Fibroblast of skin of right quadriceps (primary cell): ENCODE measurements at places on chromosomes 6 and 20.

- DNase-seq, result peak; percentile 18
These were observed 72.2 kb upstream of the NAA20 start for GRCh38 chr20:19944772-19945459.

DNA sequence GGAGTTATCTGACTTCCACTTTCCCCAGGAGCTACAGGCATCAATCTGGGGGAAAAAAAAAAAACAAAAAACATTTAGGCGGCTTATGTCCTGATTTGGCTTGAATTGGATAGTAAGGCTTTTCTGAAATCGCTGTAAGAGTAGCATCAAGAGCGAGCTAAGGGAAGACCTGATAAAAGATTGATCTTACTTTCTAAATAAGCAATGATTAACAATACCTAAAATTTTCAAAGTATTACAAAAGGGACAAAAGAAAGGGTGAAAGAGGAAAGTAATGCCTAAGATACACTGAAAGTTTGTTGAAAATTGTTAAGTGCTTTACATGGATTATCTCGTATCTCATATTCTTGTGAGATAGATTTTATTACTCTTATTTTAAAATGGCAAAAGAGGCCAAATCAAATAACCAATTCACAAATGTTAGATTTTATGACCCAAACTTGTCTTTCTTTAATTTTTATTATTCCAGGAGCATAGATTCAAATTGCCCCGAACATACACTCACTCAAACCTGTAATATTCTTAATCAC, 106.4 kb upstream of the PRSS16 start:
- no peak for DNase-seq

- no peak for DNase-seq
These were observed 62.3 kb downstream of the TRMT11 start for GRCh38 chr6:126048635-126049034.

DNA sequence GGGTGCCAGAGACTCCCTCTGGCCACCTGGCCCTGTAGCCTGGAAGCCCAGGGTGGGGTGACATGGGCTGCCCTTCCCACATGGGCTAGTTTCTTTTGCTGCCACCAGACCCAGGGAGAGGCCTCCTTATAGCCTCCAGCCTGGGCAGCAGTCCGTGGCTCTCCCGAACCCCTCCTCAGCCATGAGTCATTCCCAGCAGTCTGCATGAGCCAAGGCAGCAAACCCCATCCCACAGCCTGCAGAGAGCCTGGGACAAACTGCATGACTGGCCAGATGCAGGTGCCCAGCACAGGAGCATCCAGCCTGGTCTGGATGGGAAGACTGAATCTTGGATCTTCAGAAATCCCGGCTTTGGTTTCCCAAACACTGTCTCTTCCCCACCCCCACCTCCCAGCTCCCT, 75.7 kb downstream of the MRPL14 start:
- DNase-seq, result peak; percentile 78

DNA sequence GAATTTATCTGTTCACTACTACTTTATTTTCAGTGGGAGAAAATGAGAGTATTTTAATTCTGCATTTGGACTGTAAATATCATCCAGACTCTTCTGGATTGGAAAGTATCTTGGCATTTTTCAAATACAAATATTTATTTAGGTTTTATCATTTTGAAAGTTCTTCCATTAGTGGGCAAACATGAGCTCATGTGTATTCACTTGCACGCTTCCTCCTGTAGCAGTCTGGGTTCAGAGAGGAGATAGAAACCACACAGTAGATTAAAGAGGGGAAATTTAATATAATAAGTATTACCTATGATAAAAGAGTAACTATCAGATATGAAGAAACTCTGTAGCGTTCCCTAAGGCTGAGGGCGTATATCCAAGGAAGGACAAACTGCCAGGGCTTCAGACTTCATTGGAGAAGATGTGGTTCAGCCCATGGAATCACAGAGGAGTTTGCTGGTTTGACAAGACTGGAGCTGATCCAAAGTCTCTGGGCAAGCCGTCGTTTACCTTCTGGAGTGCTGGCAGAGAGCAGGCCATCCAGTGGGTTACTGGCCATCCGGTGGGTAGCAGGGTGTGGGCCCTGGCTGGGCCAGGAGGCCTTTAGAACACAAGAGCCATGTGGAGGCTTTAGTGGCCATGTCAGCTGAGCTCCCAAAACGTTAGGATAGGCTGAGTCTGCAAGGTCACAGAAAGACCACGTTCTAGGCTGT, 44.3 kb downstream of the KCNS1 start:
- no peak for DNase-seq

GRCh38 chr6:128131566-128131965, 230.7 kb upstream of the THEMIS start:
- DNase-seq, result peak; percentile 3

DNA sequence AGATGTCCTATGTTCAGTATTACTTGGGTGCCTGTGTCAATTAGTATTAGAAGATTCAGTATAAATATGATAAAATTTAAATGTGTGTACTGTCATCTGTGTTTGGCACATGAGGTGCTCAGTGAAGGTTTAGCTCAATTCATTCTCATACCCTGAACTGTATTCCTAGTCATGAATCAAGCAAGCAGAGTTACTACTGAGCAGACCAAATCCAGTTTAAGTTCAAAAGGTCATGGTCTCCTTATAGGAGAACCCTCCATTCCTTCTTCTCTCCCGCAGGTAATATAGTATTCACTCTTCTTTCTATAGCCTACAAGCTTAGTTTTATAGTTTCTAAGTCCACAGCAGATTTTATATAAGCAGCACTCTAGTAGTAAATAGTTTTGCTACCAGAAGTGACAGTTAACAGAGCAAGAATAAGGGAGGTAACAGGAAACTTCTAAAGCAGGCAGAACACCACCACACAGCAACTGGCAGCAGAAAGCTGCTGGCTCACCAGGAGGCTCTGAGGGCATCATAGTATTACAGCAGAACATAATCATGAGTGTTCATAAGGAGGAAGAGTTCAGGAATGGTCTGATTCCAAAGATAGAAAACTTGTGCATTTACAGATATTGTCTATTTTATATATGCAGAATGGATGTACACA, 133.2 kb downstream of the SLC16A10 start:
- no peak for DNase-seq

GRCh38 chr6:3654898-3655297, 96.6 kb downstream of the PXDC1 start:
- DNase-seq, result no peak
